ENCODE measurements at places on chromosomes 4 and X.

GRCh38 chr4:128782076-128782715 lies 27.3 kb upstream of the JADE1 start:
- DNase-seq = no peak

GRCh38 chr4:8171984-8172924 lies 13.6 kb upstream of the ABLIM2 start:
- no peak for DNase-seq

DNA sequence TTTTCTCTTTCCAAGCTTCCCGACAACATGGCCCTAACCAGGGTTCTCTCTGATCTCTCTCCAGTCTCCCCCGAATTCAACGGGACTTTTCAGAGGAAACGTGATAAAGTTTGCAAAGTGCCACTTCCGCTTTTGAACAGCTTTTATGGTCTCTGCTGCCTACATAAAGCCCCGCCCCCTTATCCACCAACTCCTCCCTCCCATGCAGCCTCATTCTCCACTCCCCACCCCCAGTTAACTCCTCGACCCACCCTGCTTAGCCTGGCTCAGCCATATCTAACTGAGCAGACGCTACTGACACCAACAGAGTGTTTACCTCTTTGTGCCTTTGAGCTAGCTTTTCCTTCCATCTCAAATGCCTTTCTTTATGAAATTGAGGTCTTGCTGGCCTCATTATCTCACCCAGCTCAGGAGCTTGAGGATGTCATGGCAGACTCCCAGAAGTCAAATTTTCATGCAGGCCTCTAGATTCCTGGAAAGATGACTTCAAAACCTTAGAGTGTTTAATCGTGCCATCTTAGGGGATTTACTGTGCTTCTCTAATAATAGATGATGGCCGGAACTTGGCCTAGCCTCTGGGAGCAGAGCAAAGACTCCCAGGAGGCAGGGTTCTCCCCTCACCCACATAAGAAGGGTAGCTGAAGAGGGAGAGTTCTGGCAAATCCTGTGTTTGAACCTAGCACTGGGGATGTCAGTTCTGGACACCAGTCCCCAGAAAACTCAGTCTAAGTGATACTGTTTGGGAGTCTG lies 606.0 kb downstream of the BCOR start:
- no peak for DNase-seq

DNA sequence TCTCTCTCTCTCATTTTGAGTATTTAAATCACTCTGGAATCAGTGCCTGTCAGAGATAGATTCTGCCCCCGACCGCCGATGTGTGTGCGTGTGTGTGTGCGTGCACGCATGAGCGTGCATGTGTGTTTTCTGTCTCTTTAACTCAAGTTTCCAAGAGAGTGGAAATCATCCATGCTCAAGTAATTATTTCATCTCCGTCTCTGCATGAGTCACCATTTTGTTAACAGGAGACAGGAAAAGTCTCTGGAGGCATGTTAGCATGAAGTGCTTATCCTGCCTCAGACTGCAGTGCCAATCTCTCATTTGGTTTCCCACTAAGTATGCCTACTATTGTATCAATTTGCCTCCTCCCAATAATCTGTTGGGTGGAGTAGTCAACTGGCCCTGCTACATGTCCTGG lies 182.9 kb upstream of the NHS start:
- DNase-seq = peak; percentile 4

DNA sequence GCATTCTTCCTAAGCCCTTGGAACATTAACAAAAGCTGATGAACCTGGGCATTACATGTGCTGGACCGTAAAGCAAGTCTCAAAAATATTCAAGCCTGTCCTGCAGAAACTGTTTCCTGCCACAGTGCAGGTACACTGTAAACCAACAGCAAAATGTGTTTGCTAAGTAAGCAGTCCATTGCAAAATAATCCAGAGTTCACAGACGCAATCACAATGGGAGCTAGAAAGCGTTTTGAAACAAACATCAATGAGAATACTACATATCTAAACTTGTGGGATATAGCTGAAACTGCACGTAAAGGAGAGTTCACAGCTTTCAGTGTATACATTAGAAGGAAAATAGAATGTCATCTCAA lies 61.6 kb downstream of the RGS12 start:
- DNase-seq = no peak

- DNase-seq = no peak
Observed at GRCh38 chr4:44806071-44806470, 79.7 kb upstream of the GNPDA2 start.

- no peak for DNase-seq
Observed at GRCh38 chr4:45172636-45173035, 446.3 kb upstream of the GNPDA2 start.

GRCh38 chr4:94363136-94363655 lies 20.6 kb upstream of the HPGDS start:
- no peak for DNase-seq
